ENCODE measurements at places on chromosomes 16 and 17. TPM values are rescaled to one million over a fixed set of nuclear protein-coding genes. Genes with fewer than 3 reads are reported as not detected.

Gene KCNH4
- polyA plus RNA-seq: not detected

Gene SLC16A3
- polyA plus RNA-seq: 47.5 TPM

Gene SLC6A2
- not detected for polyA plus RNA-seq

Gene ADORA2B
- 42.6 TPM for polyA plus RNA-seq

Gene NOD2
- polyA plus RNA-seq: 0.44 TPM

Gene TP53TG3B
- polyA plus RNA-seq: not detected

Gene FNDC8
- not detected for polyA plus RNA-seq

Gene OTOP2
- not detected for polyA plus RNA-seq

Gene HOXB13
- polyA plus RNA-seq: not detected

Gene EPX
- not detected for polyA plus RNA-seq

Gene GRIN2C
- polyA plus RNA-seq: not detected

Gene PPY
- not detected for polyA plus RNA-seq

Measured in foreskin keratinocyte (primary cell).